NCI-H510A (cell line): ENCODE measurements at places on chromosomes 16 and 17.
A peak's percentile ranks its signal among the peaks of the same experiment; 100 is the strongest.

DNA sequence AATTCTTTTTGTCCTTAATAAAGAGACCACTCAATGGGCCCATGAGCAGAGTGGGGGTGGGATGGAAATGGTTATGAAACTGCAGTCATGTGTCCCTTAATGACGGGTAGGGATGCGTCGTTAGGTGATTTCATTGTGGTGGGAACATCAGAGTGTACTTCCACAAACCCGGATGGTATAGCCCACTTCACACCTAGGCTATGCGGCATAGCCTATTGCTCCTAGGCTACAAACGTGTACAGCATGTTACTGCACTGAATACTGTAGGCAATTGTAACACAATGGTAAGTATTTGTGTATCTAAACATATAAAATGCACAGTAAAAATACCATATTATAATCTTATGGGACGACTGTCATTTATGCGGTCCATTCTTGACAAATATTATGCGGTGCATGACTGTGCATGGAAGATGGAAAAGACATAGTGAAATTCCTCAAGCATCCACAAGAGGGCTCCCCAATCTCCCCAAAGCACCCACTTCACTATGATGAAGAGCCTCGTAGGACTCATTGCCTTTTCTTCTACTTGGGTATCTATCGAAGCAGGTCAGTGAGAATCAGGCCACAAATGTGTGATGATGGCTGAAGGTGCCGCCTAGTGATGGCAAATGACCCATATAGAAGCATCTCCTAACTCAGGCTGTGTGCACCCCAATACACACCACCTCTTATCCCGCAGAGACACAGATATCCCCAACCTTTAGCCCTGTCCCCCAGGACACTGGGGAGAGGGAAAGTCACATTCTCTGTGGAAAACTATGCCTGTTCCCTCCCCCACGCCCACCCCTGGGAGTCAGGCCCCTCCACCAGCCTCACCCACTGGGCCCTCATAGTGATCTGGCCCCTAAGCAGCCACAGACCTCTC lies 43.5 kb downstream of the TBX21 start:
- no peak for DNase-seq

DNA sequence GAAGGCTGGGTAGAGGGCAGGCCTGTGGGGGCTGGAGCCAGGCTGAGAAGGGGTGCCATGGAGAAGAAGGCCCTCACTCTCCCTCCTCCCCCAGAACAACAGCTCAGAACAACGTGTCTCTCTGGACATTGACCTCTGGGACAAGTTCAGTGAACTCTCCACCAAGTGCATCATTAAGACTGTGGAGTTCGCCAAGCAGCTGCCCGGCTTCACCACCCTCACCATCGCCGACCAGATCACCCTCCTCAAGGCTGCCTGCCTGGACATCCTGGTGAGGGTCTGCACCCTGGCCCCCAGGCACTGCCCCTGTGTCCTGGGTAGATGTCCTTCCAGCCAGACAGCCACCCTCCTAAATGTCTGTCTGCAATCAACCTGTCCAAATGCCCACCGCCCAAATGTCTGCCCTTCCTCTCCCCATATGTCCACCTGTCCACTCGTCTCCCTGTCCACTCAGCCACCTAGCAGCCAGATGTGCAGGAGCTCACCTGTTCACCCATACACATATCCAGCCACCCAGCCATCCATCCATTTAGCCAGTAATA lies 12.2 kb downstream of the GJD3 start:
- no peak for DNase-seq

DNA sequence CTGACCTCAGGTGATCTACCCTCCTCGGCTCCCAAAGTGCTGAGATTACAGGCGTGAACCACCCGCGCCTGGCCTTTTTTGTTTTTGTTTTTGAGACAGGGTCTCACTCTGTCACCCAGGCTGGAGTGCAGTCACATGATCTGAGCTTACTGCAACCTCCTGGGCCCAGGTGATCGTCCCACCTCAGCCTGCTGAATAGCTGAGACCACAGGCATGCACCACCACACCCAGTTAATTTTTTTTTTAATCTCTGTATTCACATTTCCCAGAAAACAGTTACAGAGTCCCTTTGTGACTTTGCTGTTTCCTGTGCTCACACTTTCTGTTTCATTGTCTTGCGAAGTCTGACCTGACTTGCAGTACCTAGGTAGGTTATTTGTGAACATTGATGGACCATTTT lies 2.7 kb downstream of the CLUAP1 start:
- no peak for DNase-seq

DNA sequence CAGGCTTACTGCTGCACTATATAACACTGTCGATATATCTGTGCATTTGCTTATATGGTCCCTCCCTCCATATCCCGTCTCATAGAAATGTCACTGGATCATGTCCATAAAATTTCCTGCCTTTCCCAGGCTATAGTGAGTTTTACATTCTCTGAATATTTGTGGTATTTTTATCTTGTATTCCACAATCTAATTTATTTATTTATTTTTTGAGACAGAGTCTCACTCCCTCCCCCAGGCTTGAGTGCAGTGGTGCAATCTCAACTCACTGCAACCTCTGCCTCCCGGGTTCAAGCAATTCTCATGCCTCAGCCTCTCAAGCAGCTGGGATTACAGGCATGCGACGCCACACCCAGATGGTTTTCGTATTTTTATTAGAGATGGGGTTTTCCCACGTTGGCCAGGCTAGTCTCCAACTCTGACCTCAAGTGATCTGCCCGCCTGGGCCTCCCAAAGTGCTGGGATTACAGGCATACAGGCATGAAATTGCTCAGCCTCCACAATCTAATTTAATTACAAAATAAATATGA lies 12.9 kb downstream of the TRIM37 start:
- no peak for DNase-seq

- no peak for DNase-seq
These were observed 4.0 kb upstream of the CMTM3 start for GRCh38 chr16:66600477-66600876.

DNA sequence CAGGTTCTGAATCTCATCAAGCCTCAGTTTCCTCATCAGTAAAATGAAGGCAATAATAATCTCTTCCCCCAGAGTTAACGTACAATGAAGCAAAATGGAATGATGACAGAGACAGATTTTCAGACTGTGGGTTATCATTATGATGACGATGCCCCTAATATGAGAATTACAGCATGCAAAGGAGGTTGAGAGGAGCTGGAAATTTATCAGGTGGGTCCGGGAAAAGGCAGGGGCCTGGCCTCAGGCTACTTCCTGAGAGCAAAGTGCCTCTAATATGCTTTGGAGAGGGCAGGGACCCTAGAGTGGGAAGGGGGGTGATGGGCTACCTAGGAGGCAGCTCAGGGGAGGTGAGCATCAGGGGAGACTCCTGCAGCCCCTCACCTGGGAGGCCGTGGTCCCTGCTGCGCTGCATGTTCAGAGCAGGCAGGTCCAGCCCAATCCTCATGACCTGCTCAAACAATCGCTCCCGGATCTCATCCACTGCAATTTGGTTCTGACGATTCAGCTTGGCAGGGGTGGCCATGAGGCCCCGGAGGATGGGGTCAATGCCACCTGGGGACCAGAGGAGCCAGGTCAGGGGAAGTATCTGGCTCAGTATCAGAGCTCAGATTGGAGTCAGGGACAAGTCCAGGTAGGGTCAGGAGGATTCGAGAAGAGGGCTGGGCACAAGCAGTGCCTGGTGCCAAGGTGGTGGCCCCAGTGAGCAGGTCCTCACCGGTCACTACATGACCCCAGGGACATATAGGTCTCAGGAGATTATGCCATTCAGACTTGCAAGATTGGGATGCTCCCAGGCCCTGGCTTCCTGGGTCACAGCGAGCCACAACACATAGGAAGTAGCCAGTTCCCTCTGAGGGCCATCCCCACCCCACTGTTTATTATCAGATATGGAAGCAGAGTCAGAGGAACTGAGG lies 8.1 kb downstream of the MPO start:
- DNase-seq: no peak

GRCh38 chr16:593406-593805 lies 3.5 kb downstream of the RAB40C start:
- peak; percentile 61 for DNase-seq

- DNase-seq: no peak
These were observed 63.3 kb downstream of the NOG start for GRCh38 chr17:56656701-56657327.

- DNase-seq: no peak
These were observed 235.8 kb upstream of the NLRP1 start for GRCh38 chr17:5819921-5820685.

DNA sequence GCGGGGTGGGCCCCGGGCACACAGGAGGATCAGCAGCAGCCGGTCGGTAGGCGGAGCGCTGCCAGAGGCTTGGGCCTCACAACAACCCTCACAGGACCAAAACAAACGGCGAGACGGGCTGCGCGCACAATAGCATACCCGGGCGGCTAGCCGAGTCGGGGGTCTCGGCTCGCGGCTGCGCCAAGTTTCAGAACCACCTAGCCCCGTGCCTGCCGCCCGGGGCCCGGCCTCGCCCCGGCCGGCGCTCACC lies 732 bp downstream of the ULK2 start:
- peak; percentile 71 for DNase-seq

DNA sequence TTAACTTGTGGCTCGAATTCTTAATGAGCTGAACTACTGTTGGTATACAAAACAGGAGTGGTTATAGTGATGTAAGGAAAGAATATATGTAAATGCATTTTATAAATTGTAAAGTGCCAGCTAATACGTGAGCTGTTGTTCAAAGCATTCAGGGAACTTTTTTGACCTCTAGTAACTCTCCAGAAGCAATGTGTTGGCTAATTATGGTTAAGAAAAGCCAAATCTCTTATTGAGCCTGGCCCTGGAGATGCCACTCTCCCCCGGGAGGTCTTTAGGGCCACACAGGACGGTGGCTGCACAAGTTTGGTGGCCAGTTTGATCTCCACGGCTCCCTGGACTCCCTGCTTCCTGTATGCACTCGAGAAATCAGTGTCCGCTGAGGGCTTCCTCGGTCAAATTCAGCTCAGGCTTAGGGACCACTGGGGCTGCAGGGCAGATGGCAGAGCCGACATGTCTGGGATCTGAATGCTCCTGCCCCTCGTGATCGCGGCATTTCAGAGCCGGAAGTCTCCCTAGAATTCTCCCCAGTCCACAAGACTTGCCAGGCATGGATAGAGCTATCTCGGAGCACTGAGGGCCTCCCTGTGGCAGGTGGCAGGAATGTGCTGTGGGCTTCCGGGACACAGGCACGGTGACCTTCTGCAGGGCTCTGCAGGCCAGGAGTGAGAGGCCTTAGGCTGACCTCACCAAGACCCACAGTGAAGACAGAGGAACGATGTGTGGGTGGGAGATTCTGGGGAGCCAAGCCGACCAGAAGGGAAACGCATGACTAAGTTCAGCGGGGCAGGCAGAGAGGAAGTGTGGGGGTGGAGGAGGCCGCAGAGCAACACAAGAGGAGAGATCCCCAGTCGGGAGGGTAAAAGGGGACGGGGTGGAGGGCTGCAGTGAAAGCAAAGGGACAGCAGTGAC lies 18.6 kb upstream of the PITPNM3 start:
- DNase-seq: no peak

DNA sequence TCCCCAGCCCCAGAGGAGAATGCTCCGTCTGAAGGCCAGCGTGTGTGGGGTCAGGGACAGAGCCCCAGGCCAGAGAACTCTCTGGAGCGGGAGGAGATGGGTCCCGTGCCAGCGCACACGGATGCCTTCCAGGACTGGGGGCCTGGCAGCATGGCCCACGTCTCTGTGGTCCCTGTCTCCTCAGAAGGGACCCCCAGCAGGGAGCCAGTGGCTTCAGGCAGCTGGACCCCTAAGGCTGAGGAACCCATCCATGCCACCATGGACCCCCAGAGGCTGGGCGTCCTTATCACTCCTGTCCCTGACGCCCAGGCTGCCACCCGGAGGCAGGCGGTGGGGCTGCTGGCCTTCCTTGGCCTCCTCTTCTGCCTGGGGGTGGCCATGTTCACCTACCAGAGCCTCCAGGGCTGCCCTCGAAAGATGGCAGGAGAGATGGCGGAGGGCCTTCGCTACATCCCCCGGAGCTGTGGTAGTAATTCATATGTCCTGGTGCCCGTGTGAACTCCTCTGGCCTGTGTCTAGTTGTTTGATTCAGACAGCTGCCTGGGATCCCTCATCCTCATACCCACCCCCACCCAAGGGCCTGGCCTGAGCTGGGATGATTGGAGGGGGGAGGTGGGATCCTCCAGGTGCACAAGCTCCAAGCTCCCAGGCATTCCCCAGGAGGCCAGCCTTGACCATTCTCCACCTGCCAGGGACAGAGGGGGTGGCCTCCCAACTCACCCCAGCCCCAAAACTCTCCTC lies 10.4 kb downstream of the CX3CL1 start:
- DNase-seq: no peak

- peak; percentile 75 for DNase-seq
These were observed at the start of gene MVP for GRCh38 chr16:29820271-29820701. Gene MVP, plus strand, starts transcription at chr16:29820462. Its CDS starts 10,088 bp downstream, at chr16:29830550.
